Kidney tubule cell (primary cell): ENCODE measurements at places on chromosomes 3 and 15.
A peak's percentile ranks its signal among the peaks of the same experiment; 100 is the strongest.

- DNase-seq: no peak
Observed at GRCh38 chr3:123847209-123847608, 36.9 kb downstream of the MYLK start.

DNA sequence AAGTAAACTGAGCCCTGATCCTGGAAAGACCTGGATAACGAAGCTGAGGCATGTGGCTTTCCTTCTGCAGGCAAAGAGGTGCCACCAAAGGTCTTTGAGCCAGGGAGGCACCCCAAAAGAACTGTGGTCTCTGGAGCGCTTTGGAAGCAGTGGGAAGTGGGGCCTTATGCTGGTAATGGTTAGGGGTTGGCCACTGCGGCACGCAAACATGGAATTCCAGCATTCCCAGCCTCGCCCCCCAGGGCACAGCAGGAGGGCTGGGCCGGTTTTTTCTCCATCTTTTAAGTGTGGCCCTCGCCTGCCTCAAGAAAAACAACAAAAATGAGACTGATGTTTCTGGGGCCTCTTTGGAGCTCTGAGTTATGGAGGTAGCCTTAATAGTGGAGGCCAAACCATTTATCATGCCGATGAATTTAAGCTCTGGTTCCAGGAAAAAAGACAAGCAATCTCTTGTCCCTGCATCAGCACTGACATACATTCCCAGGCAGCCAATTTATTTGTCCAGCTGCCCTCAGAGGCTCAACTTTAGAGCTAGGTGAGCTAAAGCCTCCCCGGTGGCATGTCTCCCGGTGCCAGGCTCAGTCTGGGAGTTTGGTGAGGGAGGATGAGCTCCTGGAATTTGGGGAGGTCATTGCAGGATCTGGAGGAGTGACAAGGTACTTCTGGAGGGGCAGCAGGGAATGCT, 109.0 kb downstream of the TLE3 start:
- no peak for DNase-seq

DNA sequence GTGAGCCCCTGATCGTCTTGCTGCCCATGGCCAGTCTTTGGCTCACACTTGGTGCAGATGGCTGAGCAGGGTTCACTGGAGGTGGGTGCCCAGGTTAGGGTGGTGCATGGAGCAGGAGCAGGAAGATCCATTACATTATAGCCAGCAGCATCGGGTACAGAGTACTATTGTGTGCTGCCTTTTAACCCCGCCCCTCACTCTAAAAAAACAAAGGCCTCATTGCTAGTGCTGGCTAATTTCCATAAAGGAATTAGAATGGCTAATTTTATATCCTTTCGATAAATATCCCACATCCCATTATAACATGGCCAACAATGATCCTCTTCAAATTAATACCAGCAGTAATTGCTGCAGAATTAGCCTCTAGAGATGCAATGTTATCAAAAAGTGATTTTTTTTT, 45.8 kb upstream of the PPP4R2 start:
- no peak for DNase-seq

DNA sequence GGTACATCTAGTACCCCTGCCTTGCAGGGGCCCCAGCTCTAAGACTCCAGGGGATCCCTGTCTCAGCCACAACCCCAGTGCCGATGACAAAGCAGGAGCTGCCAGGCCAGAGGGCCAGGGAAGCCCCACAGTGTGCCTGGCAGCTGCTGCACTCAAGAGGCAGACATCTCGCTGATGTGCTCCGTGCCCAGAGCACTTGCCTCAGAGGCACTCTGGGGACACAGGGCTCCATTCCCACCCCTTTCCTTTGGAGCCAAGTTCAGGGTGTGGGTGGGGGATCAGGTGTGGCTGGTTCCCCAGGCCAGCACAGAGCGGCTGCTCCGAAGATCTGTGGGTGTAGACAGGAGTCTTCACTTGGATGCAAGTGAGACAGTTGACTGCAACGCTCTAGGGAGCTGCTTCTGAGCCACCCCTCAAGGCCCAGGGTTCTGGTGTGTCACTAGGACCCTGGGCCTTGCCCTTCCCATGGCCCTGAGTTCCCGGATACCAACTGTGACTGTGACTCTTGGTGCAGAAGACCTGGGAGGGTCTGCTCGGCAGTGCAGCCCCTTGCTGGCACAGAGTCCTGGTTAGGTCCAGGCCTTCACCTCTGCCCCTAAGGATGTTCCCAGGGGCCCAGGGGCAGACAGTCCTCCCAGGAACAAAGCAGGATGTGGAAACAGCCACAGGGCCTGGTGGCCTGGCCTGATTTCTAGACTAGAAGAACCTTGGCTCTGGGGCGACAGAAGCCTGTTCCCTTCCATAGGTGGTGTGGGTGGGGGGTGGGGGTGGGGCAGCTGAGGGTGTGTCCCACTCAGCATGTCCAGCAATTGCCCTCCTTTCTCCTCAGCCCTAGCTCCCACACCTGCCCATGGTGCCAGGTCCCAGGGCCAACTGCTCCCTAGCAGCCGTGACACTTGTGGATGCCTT, 2.5 kb downstream of the NT5DC2 start:
- DNase-seq: no peak

- DNase-seq: peak; percentile 91
Observed at GRCh38 chr3:168096210-168096652, 507 bp upstream of the GOLIM4 start.

- no peak for DNase-seq
Observed at GRCh38 chr15:91429973-91430372, 329.9 kb downstream of the SV2B start.

GRCh38 chr3:59374818-59375211, 325.0 kb upstream of the CFAP20DC start:
- DNase-seq: peak; percentile 26

GRCh38 chr15:40322531-40323238, 807 bp upstream of the INAFM2 start:
- no peak for DNase-seq

DNA sequence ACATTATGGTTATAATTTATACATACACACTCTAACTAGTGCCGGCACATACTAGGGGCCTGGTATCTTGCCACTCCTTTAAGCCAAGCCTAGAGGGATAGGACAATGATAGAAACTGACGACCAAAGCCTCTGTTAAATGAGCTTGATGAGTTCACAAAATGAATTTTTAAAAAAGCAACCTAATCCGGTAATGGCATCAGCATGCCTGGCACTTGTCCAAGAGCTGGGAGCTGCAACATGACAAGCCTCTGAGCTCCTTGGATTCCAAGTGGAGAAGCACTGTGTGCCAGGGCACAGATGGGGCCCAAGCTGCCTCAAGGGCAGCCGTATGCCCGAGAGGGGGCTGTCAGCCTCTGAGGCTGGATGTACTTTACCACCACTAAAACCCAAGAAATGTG, 9.7 kb downstream of the ETV5 start:
- peak; percentile 64 for DNase-seq

DNA sequence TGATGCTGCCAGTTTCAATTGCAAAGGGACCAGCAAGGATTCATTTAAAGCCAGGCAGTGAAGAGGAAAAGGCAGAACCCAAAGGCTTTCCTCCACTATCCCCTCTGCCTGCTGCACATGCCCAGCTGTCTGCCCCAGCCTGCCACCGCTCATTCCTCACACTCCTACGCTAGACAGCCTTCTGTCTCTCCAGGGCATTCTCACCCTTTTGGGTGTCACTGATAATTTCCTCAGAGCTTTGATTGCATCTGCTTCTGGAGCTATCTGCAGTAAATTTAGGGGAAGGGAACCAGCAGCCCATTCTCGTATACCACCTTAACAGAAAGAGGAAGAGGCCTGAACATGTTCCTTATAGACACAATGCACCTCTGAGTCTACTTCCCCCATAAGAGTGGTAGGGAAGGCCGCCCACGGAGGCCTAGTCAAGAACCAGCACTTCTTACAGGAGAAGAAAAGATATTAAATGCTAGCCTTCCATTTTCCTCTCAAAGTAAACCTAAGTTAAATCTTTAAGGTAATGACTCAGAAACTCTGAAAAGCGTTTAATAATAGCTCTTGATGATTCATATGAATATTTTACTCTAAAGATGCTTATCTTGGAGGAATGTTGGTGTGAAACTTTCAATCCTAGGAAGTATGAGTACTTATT, 20.9 kb downstream of the NUDT16 start:
- DNase-seq: peak; percentile 28

DNA sequence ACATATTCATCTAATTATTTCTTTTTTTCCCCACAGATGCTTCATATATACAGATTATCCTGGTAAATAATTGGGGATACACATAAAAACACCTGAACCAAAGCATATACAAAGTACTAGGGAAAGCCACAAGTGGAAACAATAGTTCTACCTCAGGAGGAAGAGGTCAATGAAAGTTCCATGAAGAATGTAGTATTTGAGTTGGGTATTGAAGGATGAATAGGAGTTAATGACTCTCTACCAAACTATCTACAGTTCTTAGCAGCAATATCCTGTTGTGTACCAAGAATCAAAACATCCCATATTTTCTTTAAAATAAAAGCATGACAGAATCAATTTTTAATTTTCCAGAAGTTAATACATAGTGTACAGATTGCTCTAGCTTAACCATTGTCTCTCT, 78.9 kb downstream of the STAC start:
- no peak for DNase-seq

GRCh38 chr3:56939834-56940233, 120.6 kb upstream of the SPATA12 start:
- DNase-seq: no peak

GRCh38 chr3:125292015-125292414, 79.5 kb upstream of the SLC12A8 start:
- no peak for DNase-seq

DNA sequence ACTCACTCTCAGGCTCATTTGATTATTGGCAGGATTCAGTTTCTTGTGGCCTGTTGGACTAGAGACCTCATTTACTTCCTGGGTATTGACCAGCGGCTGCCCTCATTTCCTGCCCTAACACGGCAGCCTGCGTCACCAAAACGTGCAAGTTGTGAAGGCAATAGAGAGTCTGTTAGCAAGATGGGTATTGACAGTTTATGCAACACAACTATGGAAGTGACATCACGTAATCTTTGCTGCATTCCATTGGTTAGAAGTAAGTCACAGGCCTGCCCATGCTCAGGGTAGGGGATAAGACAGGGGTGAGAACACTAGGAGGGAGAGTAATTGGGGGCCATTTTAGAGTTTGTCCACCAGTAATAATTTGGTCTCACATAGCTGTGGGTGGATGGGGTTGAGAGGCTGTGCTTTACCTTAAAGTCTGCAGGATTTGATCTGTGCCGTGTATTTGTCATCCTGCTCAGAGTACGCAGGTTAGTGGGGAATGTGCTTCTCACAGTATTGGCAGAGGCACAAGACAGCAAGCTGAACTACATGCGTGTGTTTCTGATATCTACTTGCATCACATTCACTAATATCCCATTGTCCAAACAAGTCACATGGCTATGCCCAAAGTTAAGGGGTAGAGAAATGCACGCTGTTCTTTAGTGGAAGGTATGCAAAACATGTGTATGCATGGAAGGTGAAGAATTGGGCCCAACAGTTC, 83.3 kb downstream of the EDEM1 start:
- DNase-seq: no peak

DNA sequence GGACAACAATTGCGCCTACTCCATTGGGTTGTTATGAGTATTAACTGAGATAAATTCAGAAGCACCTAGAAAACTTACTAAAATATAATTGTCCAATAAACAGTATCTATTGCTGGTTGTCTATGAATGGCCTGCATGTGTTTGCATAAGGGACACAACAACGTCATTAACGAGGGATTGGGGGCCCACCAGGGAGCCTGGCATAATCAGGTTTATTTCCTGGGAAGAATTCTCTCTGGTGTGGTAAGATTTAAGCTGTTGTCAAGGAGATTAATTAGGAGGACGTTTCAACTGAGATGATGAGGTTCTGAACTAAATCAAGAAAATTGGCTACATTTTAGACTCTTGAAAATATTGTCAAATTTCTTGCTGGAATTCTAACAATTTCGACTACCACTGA, 176.1 kb upstream of the CDIN1 start:
- no peak for DNase-seq

- DNase-seq: no peak
Observed at GRCh38 chr3:9402410-9403228, 5.2 kb downstream of the SETD5 start.

- no peak for DNase-seq
Observed at GRCh38 chr3:192161661-192162060, 565.7 kb downstream of the FGF12 start.

- DNase-seq: no peak
Observed at GRCh38 chr15:90914305-90915080, 11.4 kb downstream of the MAN2A2 start.

DNA sequence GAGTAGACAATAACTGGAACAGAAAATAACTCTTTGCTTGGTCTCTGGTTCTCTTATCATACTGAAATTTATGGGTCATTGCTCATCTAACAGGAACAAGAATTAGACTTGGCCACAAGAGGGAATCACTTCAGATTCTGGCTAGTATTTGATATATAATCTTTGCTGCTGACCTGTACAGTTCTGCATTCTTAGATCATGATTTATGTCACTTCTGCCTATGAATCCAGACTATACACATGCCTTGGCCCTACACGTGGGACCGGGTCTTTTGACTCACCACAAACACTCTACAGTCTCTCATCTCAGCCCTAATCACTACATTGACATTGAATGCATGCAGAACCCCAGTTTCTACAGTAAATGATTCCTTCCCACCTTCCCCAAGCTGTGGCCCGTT, 162.5 kb upstream of the SOX2 start:
- DNase-seq: no peak

GRCh38 chr3:155805204-155805801, 775 bp downstream of the C3orf33 start:
- peak; percentile 56 for DNase-seq

DNA sequence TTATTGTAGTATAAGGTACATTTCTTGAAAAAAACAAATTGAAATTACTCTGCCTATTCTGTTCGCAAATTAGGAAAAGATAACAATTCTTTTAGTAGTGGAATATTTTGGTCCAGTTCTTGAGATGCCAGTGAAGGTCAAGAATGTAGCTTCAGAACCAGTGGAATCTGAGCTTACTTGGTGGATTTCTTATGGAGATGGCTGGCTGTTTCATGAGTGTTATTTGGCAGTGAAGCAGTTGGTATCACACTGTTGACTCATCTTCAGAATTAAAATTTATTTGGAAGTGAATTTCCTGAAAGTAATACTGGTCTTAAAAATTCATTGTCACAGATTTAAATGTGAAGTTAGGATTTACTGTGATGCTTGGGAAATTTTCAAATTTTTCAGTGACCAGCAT, 19.1 kb downstream of the RNF13 start:
- no peak for DNase-seq

DNA sequence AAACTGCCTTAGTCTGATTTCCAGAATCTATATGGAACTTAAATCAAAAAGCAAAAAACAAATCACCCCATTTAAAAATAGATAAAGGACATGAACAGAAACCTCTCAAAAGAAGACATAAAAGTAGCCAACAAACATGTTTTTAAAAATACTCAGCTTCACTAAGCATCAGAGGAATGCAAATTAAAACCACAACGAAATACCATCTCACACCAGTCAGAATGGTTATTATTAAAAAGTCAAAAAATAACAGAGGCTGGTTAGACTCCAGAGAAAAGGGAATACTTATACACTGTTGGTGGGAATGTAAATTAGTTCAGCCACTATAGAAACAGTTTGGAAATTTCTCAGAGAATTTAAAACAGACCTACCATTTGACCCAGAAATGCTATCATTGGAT, 367.9 kb downstream of the ZIC4 start:
- DNase-seq: no peak
